ENCODE measurements at places on chromosomes 7 and 10.

GRCh38 chr10:35874311-35875015 is 232.4 kb upstream of the FZD8 start:
- no peak for DNase-seq

- no peak for DNase-seq
Observed at GRCh38 chr7:67821116-67821515, 824.5 kb downstream of the TYW1 start.

DNA sequence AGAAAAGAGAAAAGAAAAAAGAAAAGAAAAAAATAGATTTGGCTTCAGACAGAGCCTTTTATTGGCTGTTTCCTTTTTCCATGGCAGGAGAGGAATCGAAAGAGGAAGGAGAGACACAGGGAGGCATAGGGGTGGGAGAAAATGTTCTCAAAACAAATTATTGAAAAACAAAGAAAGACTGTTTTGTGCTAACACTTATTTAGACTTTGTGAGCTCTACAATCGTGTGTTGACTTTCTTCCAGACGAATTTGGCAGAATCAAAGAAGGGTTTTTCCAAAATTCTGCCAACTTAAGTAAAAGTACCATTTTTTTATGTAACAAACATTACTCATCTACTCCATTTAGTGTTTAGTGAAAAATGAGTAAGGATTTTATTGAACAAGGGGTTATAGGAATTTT is 982.2 kb downstream of the REEP3 start:
- no peak for DNase-seq

DNA sequence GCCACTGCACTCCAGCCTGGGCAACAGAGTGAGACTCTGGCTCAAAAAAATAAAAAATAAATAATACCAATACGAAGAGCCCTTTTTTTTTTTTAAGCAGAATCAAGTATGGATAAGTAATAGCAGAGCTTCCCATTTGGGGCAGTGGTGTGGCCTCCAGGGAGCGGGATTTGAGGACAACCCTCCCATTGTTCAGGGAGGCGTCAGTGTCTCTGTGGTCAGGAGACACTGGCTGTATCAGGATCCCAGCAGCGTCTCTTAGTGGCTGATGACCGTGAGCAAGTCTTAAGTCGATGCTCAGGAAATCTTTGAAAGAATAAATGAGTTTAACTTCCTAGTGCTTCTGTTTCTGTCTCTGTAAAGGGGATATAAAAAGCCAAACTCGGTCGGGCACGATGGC is 25.2 kb upstream of the SH2B2 start:
- no peak for DNase-seq

DNA sequence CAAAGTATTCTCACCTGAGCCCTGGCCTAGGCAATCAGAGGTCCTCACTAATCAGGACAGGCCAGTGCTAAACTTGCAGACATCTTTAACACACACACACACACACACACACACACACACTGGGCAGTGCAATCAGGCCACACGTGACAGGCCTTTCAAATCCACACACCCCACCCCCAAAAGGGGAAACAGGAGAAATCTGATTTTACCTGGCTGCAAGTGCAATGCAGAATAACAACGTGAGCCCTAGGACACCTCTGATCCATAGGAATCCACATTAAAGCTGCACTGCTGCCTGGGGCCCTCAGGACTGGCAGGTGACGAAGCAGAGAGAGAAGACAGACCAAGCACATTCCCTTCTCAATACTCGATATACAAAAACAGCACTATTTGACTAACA is 218.9 kb downstream of the FAM107B start:
- DNase-seq, result no peak

GRCh38 chr10:86139066-86139657 is 227.4 kb downstream of the GRID1 start:
- no peak for DNase-seq

- DNase-seq, result no peak
Observed at GRCh38 chr7:32167256-32167655, 97.0 kb upstream of the PDE1C start.

GRCh38 chr10:110437351-110437605 is 60.4 kb upstream of the DUSP5 start:
- no peak for DNase-seq

DNA sequence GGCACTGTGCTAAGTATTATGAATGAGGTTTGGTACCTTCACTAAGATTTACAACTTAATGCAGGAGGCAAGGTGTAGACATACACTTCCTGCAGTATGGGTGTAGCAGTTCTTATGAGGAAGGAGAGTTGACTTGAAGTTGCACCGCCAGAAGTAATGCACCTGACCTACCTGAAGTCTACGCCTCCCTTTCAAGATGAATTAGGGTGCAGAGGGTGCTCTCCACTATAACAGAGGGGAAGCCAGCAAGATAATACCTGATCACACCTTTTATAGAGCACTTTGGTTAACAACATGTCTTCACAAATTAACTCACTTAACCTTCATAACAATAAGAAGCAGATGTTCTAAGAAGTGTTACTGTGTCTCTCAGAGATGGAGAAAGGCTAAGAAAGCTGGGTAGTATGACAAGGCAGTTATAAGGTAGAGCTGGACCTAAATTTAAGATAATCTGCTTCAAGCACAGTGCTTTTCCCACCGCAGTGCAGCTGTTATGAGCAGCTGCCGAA is 552 bp upstream of the RAB18 start:
- DNase-seq, result no peak

GRCh38 chr7:30575910-30576309 is 18.8 kb upstream of the GARS1 start:
- no peak for DNase-seq

- no peak for DNase-seq
Observed at GRCh38 chr7:130037703-130038102, 13.5 kb downstream of the ZC3HC1 start.

Data from natural killer cell treated with Interleukin-12 subunit alpha and Interleukin-12 subunit beta and Interleukin-15 and Interleukin-18, amount 100 ng/mL, for 72 hours (primary cell).